ENCODE measurements at places on chromosomes 11 and 22.

- DNase-seq, result no peak
Observed at GRCh38 chr11:10488121-10488933, 33.3 kb downstream of the AMPD3 start.

DNA sequence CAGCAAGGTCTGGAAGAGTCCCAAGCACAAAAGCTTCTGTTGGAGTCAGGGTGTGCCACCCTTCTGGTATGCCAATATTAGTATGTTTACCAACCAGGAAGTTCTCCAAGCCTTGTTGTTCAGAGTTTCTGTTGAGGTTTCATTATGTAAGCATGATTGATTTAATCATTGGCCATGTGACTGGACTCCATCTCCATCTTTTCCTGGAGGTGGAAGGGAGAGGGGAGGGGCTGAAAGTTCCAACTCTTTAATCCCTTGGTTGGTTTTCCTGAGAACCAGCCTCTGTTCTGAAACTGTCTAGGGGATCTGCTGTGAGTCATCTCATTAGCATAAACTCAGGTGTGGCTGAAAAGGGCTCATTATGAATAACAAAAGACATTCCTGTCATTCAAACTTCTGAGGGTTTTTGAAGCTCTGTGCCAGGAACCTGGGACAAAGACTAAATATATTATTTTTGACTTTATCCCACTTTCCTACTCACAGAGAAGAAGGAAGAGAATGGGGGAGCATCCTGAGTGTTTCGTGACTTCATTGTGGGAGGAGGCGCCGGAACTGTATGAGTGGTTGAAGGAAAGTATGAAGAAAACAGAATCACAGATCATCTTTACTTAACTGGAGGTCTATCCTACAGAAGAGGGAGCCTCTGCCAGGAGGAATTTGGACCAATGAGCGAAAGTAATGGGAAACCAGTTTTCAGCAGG lies 138.2 kb downstream of the NECTIN1 start:
- no peak for DNase-seq

- no peak for DNase-seq
Observed at GRCh38 chr22:20782596-20783299, 8.8 kb downstream of the SERPIND1 start.

- no peak for DNase-seq
Observed at GRCh38 chr11:93396316-93396715, 65.8 kb downstream of the DEUP1 start.

DNA sequence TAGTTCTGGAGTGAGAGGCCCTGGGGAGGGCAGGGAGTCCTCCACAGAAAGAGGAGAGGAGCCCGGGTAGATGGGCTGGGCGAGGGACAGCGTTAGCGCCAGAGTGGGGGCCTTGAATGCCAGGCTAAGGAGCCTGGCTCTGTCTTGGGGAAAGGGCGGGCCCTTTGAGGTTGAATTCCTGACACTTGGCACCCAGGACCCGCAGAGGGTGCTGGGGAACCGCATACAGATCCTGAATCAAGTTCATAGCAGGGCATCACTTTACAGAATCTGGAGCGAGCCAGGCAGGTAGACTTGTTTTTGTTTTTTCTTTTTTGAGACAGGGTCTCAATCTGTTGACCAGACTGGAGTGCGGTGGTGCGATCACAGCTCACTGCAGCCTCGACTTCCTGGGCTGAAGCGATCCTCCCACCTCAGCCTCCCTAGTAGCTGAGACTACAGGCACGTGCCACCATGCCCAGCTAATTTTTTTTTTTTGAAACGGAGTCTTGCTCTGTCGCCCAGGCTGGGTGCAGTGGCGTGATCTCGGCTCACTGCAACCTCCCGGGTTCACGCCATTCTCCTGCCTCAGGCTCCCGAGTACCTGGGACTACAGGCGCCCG lies 6.1 kb downstream of the CARNS1 start:
- no peak for DNase-seq

DNA sequence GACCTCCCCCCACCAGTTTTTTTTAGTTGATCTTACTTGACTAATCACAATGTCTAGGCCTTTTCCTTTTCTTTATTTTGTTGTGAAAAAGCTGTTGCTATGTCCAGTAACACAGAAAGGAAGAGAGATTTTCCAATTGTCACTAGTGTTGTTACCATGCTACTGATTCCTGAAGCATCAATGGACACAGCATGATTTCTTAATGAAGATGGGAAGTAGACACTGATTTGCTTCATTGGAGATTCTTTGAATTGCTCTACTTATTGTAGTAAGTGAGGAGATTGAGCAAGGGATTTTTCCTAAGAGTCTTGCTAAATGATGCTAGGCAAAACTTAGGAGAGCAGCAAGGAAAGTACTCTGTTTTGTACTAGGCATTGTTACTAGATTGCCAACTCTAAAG lies 4.6 kb downstream of the AASDHPPT start:
- no peak for DNase-seq

DNA sequence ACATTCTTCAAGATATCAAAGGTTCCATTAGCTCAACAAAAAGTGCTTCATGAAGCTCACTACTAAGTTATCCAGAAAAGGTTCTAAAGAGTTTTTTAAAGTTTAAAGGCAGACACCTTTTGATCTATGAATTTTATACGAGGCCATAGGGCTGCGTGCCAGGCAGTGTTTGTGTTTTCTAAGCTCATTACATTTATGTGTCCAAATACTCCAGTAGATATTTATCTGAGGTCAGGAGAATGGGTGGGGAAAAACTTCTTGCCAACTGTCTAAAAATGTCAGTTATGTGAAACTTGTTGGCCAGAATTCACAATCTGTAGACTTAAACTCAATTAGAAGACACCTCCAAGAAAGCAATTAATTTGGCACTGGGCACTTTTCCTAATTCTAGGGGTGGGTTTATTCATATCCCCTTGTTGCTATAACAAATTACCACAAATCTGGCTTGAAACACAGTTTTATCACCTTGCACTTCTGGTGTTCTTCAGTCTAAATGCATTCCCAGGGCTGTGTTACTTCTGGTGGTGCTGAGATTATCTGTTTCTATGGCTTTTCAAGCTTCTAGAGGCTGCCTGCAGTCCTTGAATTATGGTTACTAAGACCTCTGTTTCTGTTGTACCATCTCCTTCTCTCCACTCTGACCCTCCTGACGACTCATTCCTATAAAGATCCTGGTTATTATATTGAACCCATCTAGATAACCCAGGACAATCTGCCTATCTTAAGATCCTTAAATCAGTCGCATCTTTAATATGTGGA lies 1030.4 kb upstream of the CNTN5 start:
- DNase-seq, result no peak

GRCh38 chr22:32998373-32998772 lies 59.8 kb downstream of the SYN3 start:
- no peak for DNase-seq

GRCh38 chr11:36890841-36891240 lies 292.8 kb upstream of the RAG2 start:
- DNase-seq, result no peak

GRCh38 chr11:20616920-20617319 lies 17.5 kb downstream of the SLC6A5 start:
- no peak for DNase-seq
